ENCODE measurements at places on chromosomes 2 and 18.

- DNase-seq, result no peak
These were observed 542.3 kb upstream of the VWC2L start for GRCh38 chr2:213868526-213868925.

DNA sequence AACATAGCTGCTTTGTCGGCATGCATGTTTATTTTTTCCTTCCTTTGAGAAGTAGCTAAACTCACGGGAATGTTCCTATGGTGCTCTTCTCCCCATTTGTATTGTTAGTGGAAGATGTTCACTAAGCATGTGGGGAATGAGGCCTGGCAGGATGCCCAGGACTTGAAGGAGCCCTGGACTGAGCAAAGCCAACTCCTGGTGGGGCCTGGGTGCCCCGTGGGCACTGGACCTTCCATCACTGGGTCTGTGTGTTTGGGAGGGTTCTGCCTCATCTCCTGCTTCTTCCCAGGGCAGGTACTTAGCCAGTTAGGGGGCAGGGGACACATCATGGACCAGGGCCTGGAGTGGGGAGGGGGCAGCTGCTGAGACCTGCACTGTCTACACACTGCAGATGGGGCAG lies 49.3 kb downstream of the ACAA2 start:
- DNase-seq, result no peak

- no peak for DNase-seq
These were observed 110.6 kb upstream of the TTC39C start for GRCh38 chr18:23903971-23904370.

DNA sequence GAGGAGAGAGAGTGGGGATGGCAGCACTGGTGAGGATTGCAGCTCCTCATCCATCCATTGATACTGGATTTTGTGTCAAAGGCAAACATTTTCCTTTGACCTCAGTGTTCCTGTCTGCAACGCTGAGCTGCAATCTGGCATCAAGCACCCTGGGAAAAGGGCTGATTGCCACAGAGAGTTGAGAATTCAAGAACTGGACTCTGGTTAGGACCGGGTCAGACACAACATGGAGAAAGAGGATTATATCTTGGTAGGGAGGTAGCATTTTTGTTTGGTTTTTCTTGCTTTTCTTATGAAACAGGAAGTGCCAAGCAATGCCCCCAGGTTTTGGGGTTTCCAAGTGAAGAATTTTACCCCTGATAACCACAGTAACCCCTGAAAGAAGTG lies 81.9 kb upstream of the PKDCC start:
- DNase-seq, result no peak

GRCh38 chr2:206435742-206436141 lies 7.6 kb upstream of the ADAM23 start:
- DNase-seq, result no peak

DNA sequence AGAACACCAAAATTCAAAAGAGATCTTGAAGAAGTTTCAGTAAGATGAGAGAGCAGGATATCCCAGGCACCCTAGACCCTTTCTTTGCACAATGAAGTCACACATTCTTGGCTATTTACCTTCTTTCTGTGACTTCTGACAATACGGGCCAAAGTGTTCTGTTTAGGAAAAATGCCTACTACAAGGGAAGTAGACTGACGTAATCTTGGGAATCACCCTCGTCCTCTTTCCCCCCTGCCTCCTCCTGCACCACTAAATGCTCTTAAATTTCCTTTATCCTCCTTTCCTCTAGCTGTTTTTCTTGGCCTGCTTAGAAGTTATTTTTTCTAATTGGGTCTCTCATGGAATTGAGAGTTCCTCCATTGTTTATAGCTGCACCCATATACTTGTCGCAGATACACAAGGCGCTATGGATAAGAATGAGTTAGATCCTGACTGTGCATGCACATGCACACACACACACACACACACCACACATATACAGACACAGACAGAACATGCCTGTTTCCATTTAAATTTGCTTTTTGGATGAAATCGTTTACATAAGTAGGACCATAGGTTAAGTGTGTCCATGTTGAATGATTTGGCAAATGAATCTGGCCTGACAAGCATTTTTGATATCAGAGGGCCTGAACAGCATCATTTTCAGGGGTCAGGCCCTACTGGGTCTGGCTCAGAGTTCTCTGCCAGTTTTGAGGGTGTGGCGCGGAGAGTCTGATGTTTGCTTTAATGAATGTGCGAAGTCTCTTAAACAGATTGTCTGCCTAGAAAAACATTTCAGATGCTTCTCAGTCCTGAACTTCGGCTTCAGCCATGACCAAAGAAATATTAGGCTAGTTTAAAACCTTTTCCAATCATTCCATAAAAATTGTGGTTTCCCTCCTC lies 131.9 kb upstream of the NT5C1B start:
- DNase-seq, result no peak

- no peak for DNase-seq
These were observed 35.5 kb downstream of the LDLRAD4 start for GRCh38 chr18:13253786-13254688.

DNA sequence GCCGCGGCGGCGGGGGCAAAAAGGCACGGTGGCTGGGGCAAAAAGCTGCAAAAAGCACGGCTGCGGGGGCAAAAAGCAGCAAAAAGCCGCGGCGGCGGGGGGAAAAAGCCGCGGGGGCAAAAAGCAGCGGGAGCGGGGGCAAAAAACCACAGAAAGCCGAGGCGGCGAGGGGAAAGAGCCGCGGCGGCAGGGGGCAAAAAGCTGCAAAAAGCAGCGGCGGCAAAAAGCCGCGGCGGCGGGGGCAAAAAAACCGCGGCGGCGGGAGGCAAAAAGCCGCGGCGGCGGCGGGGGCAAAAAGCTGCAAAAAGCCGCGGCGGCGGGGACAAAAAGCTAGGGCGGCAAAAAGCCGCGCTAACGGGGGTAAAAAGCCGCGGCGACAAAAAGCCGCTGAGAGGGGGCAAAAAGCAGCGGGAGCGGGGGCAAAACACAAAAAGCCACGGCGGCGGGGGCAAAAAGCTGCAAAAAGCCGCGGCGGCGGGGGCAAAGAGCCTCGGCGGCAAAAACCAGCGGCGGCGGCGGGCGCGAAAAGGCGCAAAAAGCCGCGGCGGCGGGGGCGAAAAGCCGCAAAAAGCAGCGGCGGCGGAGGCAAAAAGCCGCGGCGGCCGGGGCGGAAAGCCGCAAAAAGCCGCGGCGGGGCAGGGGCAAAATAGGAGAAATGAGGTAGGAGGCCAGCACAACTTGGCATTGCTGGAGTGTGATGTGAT lies 123.4 kb downstream of the ANKRD30BL start:
- DNase-seq, result no peak

DNA sequence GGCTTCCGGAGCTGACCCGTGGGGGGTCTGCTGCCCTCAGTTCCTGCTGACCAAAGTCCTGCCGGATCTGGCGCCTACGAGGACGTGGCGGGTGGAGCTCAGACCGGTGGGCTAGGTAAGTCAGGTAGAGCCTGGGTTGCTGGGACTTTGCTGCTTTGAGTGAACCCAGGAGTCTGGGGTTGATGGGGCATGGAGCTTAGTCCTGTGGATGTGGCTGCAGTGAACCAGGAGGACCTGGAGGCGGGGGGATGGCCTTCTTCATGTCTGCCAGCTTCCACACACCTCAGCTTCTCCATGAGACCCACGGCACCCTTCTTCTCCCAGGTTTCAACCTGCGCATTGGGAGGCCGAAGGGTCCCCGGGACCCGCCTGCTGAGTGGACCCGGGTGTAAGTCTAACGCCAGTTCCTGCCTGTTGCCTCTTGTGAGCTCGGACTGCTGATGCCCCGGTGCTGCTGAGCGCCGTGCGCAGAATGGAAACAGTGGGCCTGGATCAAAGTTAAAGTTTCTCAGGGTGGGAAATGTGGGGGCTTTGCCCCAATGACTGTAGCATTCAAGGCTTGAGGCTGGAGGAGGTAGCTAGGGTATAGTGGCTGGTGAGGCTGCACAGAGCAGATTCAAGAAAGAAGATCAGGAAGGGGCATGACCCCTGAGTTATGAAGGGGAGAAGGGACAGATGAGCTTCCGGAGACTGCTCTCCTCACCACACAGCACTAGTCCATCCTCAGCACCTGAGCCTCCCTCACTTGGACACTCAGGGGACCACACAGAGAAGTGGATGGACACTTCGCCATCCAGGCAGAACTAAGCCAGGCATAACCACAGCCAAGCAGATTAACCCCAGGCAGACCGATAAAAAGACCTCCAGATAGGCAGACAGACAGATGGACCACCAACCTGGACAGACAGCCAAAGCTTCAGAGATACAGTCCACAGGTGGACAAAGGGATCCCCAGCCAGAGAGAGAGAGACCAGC lies 17.3 kb downstream of the PTPN18 start:
- DNase-seq, result no peak

- no peak for DNase-seq
These were observed 410.1 kb upstream of the TCF4 start for GRCh38 chr18:55998071-55998522.

- DNase-seq, result no peak
These were observed 398.2 kb upstream of the CDH2 start for GRCh38 chr18:28575123-28575522.

GRCh38 chr2:10444463-10444862 lies 3.7 kb downstream of the ODC1 start:
- no peak for DNase-seq

GRCh38 chr2:211349031-211349430 lies 792.6 kb downstream of the CPS1 start:
- no peak for DNase-seq

DNA sequence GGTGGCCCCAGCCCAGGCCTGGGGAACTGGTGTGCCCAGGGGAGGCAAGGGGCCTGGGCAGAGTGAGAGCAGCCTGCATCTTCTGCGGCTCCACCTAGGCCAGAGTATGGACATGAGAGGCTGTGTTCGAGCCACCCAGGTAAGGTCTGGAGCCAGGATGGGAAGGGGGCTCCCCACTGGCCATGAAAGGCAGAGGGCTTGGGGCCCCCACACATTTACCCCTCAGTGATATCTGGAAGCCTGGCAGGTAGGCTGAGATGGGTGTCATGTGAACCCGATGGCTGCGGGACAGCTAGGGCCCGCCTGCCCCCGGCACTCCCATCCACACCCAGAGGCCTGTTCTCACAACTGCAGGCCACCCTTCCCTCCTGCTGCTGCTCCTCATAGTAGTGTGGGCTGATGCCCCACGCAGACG lies 13.2 kb downstream of the ADRA2B start:
- no peak for DNase-seq

- no peak for DNase-seq
These were observed 1272.2 kb upstream of the LRRTM1 start for GRCh38 chr2:81576713-81577112.

DNA sequence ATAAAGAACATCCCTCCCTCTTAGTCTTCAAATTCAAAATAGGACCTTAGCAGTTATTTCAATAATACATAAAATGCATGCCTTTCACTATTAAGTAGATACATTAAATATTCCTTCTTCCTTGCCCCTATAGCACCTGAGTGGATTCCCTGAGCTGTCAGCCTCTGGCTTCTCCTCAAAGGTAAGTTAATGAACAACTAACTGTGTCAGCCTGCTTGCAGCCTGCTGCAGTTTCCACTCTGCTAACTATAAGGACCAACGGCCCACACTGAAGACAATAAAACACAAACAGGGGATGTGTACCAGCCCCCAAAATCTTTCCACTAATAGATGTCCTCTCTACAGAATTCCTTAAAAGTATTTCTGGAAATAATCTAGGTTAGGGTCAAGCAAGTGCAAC lies 5.0 kb downstream of the KCTD1 start:
- no peak for DNase-seq

GRCh38 chr18:63145166-63145850 lies 174.3 kb downstream of the BCL2 start:
- DNase-seq, result no peak

DNA sequence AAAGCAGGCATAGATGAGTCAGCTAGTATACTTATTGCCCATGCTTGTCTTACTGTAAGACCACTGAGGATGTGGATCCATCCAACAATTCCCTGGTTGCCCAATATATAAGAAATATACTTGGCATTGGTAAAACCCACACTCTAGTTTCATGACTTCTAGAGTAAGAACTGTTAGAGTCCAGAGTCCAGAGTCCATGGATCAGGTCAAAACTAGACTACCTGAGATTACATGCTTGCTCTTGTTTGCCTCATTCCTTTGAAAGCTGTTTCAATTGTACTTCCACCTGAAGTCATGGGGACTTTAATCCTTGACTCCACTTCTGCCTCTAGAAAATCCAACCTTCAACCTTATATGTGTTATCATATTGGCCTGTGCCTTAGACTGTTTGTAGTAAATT lies 707.6 kb upstream of the FAM98A start:
- no peak for DNase-seq

GRCh38 chr18:70279470-70279869 lies 9.4 kb upstream of the SOCS6 start:
- DNase-seq, result no peak

DNA sequence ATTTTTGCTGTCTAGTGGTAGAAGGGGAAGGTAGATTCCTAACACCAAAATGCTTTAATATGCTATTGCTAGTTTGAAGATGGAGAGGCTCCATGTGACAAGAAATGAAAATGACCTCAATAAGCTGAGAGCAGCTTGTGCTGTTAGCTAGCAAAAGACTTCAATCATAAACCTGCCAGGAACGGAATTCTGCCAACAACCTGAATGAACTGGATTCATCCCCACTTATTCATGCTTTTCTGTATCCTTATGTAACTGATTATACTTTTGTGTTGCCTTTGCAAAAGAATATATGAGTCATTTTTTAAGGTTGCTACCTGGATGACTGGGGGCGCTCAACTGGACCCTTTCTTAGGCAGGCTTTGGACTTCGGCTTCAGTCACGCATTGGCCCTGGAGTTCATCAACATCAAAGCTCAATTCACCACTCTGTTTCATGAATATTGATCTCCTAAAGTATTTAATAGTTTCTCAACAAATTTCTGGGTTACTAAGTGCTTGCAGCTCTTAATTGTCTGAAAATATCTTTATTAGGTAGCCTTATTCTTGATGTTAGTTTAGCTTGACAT lies 97.5 kb upstream of the KCNJ3 start:
- DNase-seq, result no peak

- DNase-seq, result no peak
These were observed 95.9 kb upstream of the MBOAT2 start for GRCh38 chr2:9099341-9099751.

- DNase-seq, result no peak
These were observed 176.4 kb downstream of the ZNF516 start for GRCh38 chr18:76318607-76319006.

GRCh38 chr2:10325278-10326145 lies 22.8 kb downstream of the HPCAL1 start:
- DNase-seq, result no peak

GRCh38 chr2:102086150-102086872 lies 56.2 kb upstream of the IL1R1 start:
- DNase-seq, result no peak

- no peak for DNase-seq
These were observed 69.5 kb downstream of the CDH20 start for GRCh38 chr18:61402726-61403125.

DNA sequence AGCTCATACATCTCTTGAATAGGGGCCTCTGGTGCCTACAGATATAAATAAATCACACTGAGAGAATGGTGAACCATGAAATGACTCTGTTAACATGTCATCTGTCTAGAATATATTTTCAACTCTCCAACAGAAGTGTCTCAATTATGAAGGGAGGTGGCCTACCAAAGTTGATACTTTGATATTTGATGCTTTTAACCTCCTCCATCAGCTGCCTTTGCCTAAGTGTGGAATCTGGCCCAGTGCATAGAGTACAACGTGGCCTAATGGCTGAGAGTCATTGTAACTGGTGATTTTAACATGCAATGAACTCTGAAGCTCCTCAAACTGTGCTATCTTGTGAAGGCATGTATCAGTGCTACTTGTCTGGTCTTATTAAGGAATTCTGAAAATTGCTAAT lies 93.4 kb downstream of the MYO3B start:
- DNase-seq, result no peak

Data from stimulated activated CD4-positive, alpha-beta T cell treated with anti-CD3 and anti-CD28 coated beads, Interleukin-1b, Interleukin-23, amount 100 ng/mL, for 4 hours (primary cell).